ENCODE measurements at places on chromosomes 12 and 14. TPM values are rescaled to one million over a fixed set of nuclear protein-coding genes. Genes with fewer than 3 reads are reported as not detected.

DNA sequence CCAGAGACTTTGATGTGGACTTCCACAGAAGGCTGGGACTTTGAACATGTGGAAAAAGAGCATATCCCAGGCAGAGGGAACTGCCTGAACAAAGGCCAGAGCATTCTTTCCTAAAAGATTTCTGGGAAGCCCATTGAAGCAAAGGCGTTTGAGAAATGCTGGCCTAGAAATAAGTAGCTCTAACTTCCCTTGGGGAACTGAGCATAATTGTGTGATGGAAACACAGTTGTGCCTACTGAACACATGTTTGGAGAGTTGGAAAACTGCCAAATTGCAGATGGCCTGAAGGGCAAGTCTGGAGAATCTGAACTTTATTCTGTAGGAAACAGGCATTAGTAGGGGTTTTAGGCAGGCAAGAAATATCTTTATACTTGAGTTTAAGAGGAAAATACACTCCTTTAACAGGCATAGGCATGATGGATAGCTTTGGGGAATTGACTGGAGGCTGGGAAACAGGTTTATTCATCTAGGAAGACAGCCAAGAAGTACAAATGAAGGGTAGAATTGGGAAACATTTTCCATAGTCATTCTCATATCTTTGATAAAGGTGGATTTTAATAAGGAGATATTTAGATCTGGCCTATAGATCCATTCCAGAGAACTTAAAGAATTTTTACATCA lies 134.1 kb downstream of the TPH2 start:
- DNase-seq = no peak

DNA sequence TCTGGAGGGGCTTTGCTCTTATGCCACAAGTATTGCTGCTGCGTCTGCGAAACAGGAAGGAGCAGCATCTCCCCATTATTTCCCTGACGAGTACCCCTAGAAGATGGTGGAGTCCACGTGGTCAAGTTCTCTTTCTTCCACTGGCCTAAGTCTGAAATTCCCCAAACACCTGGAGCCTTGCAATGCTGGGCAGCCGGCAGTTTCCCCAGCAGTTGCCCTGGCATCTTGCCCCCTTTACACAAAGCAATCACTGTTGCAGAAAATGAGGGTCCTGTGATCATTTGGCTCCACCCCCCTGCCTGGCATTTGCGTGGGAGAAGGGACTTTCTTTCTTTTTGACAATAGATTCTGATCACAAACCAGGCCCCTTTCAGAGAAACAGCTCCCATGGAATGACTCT lies 56.9 kb downstream of the FOS start:
- no peak for DNase-seq

DNA sequence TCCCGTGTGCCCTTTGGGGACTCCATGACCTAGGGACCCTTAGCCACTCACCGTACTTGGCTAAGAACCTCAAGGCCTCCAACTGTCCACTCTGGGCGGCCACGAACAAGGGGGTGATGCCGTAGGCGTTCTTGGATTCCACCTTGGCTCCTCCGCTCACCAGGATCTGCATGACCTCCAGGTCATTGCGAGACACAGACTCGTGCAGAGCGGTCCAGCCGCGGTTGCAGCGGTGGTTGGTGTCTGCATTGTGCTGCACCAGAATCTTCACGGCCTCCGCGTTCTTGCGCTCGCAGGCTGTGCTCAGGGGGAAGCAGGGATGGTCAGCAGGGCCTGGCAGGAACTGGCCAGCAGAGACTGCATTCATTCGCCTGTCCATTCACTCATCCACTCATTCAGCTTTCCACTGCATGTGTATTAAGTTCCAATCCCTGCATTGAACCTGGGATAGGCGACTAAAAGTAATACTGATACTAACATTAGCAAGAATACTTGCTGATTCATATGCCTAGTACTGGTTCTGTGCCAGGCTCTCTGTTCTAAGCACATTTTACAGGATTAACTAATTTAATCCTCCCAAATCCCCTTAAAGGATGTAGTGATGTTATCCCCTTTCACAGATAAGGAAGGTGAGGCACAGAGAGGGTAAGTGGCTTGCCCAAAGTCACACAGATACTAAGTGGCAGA lies 23.9 kb downstream of the FAM181A start:
- DNase-seq = no peak

GRCh38 chr14:75871181-75871880 lies 110.5 kb downstream of the TGFB3 start:
- DNase-seq = peak; percentile 62

GRCh38 chr12:131547555-131547954 lies 163.3 kb upstream of the SFSWAP start:
- no peak for DNase-seq

DNA sequence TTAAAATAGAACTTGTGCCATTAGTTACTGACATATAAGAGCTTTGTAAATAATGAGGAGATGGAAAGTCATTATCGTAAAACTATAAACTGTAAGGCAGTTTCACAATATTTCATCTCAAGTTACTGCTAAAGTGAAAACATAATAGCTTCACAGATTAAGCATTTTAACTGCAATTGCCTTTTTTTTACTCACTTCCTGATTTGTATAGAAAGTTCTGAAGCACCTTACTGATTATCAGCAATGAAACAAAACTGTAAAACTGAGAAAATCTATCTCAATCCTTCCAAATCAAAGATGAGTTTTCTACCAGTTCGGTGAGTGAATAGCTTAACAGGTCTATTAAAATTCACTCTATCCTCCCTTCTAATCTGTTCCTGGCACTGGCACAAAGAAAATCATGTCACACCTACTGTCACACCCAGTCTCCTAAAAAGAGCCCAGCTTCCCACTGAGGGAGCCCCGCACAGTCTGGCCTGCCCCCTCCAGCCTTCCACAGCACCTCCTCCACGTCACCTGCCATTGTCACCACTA lies 161.4 kb upstream of the ABCD2 start:
- no peak for DNase-seq

GRCh38 chr12:60075091-60075490 lies 479.3 kb downstream of the SLC16A7 start:
- no peak for DNase-seq

DNA sequence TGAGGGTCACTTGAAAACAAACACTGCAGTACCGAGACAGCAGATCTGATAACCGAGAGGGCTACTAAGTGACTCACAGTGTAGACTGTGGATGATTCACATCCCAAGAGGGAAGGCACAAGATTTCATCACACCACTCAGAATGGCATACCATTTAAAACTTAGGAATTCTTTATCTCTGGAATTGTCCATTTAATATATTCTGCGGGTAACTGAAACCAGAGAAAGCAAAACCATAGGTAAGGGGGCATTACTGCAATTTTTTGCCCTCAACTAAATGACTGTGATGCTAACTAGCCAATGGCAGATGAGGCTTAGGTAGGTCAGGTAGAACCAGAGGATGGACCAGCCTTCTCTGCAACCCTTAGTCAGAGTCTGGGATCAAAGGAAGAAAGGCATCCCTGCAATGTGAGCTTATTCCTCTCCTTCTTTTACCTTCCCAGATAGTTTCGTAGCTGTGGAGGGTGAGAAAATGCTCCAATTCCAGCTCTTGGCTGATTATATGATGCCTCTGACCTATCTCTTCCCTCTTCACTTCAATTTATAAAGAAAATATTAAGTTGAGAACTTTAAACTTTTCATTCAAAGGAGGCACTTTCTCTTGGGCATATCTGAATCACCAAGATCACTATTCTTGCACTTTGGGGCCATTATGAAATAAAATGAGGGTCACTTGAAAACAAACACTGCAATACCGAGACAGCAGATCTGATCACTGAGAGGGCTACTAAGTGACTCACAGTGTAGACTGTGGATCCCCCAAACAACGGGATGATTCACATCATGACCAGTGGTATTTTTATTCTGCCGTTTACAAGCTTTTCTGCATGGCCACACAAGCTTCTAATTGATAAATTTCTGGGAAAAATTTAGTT lies 6.8 kb downstream of the ART4 start:
- DNase-seq = peak; percentile 94

GRCh38 chr12:122121745-122122144 lies 43.2 kb downstream of the MLXIP start:
- DNase-seq = no peak

GRCh38 chr14:89214221-89214965 lies 202.6 kb downstream of the FOXN3 start:
- DNase-seq = no peak

DNA sequence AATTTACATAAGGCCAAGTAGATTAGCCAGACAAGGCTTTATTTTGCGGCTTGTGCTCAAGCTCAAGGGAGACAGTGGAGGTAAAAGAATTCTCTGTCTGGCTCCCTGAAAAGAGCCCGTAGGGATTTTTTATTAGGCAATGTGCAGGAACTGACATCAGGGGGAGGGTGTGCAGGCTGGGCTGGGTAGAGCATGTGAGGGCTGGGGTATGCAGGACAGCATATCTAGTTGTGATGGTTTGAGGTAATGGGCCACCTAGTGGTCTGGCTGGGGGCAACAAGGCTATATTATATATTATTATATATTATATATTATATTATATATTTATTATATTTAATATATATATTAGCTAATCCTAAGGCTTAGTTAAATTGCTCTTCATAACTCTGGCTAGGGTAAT lies 102.1 kb downstream of the TMEM117 start:
- no peak for DNase-seq

GRCh38 chr14:61567838-61568571 lies 127.3 kb upstream of the HIF1A start:
- no peak for DNase-seq

CD163L1 gene
- 1.6 TPM for total RNA-seq

CD163 gene
- not detected for total RNA-seq

CAPZA3 gene
- not detected for total RNA-seq

Data from astrocyte (in vitro differentiated cells and primary cell).